ENCODE measurements at places on chromosomes 11 and 22. TPM values are rescaled to one million over a fixed set of nuclear protein-coding genes. Genes with fewer than 3 reads are reported as not detected.

GRCh38 chr11:8773916-8774539, 91.4 kb downstream of the RPL27A start:
- peak overlapping the region; percentile 63 for H3K27ac ChIP-seq
- no peaks in the 10 kb centered on the region for H3K27me3 ChIP-seq
- no peak for DNase-seq
- H3K4me3 ChIP-seq = no peak overlapping the region

- no peaks in the 10 kb centered on the region for H3K4me1 ChIP-seq
- no peak overlapping the region for H3K27ac ChIP-seq
- no peaks in the 10 kb centered on the region for H3K27me3 ChIP-seq
- H3K36me3 ChIP-seq = no peaks in the 10 kb centered on the region
Observed at GRCh38 chr11:85170184-85170583, 457.0 kb downstream of the DLG2 start.

DNA sequence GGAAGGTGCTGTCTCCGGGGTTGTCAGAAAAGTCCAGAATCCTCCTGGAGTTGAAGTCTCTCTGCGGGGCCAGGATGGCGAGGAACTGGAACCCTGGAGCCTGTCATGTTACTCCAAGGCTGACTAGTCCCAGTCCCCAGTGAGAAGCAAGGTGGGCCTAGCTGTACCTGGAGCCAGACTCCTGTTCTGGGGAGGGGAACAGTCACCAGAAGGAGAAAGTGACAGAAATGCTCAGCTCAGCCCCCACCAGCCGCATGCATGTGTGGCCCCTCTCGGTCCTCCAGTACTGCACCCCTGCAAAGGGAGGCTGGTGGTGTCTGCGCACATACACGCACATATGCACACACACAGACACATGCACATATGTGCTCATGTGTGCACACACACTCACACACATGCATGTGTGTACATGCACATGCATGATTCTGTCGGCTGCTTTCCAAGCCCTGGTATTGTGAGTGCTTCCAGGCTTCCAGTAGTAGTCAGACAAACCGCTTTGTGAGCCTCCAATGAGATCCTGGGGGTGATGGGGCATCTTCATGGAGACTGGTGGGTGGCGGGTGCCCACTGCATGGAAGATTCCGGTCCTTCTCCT, 54.3 kb downstream of the RTL6 start:
- no peak overlapping the region for H3K4me3 ChIP-seq
- H3K4me1 ChIP-seq = no peaks in the 10 kb centered on the region
- H3K36me3 ChIP-seq = no peaks in the 10 kb centered on the region
- H3K27me3 ChIP-seq = no peaks in the 10 kb centered on the region

GRCh38 chr11:102307727-102308038, 9.6 kb upstream of the BIRC3 start:
- DNase-seq = no peak
- no peaks in the 10 kb centered on the region for H3K27me3 ChIP-seq
- no peaks in the 10 kb centered on the region for H3K4me1 ChIP-seq
- no peak overlapping the region for H3K27ac ChIP-seq

NOX4 gene
- total RNA-seq = not detected
